ENCODE measurements at places on chromosomes 2 and 18. TPM values are rescaled to one million over a fixed set of nuclear protein-coding genes. Genes with fewer than 3 reads are reported as not detected.

The EMX1 gene
- not detected for total RNA-seq

The ALKAL2 gene
- total RNA-seq: 21.2 TPM

The SUCLG1 gene
- 44.7 TPM for total RNA-seq

The ATF2 gene
- 72.0 TPM for total RNA-seq

The RAB6C gene
- total RNA-seq: 0.36 TPM

The KCNG2 gene
- 1.1 TPM for total RNA-seq

The CXCR4 gene
- 18.1 TPM for total RNA-seq

- H3K4me3 ChIP-seq: no peak overlapping the region
- DNase-seq: no peak
- peaks cover 6% of the 10 kb centered on the region for H3K36me3 ChIP-seq
Measured at GRCh38 chr18:255171-255570, 12.7 kb downstream of the THOC1 start.

GRCh38 chr2:52844701-52845423, 922.7 kb upstream of the CHAC2 start:
- no peak for DNase-seq
- H3K27ac ChIP-seq: no peak overlapping the region
- no peaks in the 10 kb centered on the region for H3K27me3 ChIP-seq
- H3K4me1 ChIP-seq: no peaks in the 10 kb centered on the region
- no peak overlapping the region for H3K4me3 ChIP-seq
- no peaks in the 10 kb centered on the region for H3K36me3 ChIP-seq

DNA sequence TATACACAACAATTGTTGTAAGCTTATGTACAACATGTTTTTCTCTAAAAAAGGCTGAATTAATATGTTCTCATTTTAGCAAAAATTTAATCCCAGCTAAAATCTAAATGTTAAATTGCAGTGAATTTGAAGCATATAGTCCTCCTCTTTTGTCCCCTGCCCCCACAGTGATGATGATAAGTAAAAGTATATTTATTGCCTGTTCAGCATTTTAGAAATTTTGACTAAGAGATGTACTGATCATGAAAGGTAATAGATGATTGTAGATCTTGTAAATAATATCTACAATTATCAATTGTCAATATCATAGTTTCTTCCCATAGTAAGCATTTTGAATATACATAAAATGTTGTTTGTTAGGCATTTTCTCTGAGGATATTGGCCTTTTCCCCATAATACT, 113.9 kb downstream of the AGPS start:
- H3K27me3 ChIP-seq: no peaks in the 10 kb centered on the region
- no peak for DNase-seq
- H3K27ac ChIP-seq: no peak overlapping the region
- H3K4me1 ChIP-seq: no peaks in the 10 kb centered on the region
- H3K36me3 ChIP-seq: no peaks in the 10 kb centered on the region
- H3K4me3 ChIP-seq: no peak overlapping the region

DNA sequence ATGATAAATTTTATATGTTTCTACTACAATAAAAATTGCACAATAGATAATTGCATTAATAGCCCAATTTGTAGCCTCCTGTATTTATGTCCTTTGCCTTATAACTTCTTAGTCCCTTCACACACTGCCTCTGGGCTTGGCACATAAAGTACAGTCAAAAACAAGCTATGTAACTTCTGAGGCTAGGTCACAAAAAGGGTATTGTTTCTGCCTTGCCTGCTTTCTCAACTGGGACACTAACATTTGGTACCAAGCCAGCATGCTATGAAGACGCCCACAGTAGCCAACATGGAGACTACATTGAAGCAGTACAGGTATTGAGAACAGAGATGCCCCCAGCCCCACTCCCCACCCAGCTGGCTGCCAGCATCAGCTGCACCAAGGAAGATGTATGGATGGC, 5.4 kb upstream of the SLC3A1 start:
- no peaks in the 10 kb centered on the region for H3K4me1 ChIP-seq
- no peak for DNase-seq
- H3K27me3 ChIP-seq: no peaks in the 10 kb centered on the region

- no peaks in the 10 kb centered on the region for H3K36me3 ChIP-seq
- H3K27ac ChIP-seq: no peak overlapping the region
- no peak overlapping the region for H3K4me3 ChIP-seq
- no peaks in the 10 kb centered on the region for H3K4me1 ChIP-seq
Measured at GRCh38 chr2:118554616-118555015, 292.8 kb downstream of the EN1 start.

- no peaks in the 10 kb centered on the region for H3K4me1 ChIP-seq
- no peaks in the 10 kb centered on the region for H3K36me3 ChIP-seq
- H3K27me3 ChIP-seq: no peaks in the 10 kb centered on the region
Measured at GRCh38 chr2:8684540-8684877, 2.7 kb downstream of the ID2 start.

- no peak for DNase-seq
- no peaks in the 10 kb centered on the region for H3K36me3 ChIP-seq
- no peak overlapping the region for H3K4me3 ChIP-seq
Measured at GRCh38 chr2:159855557-159856061, 57.6 kb upstream of the CD302 start.

DNA sequence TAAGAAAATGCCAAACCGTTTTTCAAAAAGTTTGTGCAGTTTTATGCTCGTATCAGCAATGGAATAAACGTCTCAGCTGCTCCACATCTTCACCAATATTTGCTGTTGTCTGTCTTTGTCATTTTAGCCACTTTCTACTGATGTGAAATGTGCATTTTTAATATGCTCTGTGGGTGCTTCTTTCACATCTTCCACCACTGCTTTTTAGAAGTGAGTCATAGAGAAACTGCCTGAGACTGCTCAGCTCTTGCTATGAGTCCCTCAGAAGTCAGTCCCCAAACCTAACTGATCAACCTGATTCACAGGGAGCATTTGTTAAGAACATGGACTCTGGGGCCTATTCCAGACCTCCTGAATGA, 41.0 kb upstream of the EPC2 start:
- no peak overlapping the region for H3K4me3 ChIP-seq
- no peaks in the 10 kb centered on the region for H3K36me3 ChIP-seq
- no peak for DNase-seq
- H3K27ac ChIP-seq: no peak overlapping the region
- H3K4me1 ChIP-seq: no peaks in the 10 kb centered on the region

DNA sequence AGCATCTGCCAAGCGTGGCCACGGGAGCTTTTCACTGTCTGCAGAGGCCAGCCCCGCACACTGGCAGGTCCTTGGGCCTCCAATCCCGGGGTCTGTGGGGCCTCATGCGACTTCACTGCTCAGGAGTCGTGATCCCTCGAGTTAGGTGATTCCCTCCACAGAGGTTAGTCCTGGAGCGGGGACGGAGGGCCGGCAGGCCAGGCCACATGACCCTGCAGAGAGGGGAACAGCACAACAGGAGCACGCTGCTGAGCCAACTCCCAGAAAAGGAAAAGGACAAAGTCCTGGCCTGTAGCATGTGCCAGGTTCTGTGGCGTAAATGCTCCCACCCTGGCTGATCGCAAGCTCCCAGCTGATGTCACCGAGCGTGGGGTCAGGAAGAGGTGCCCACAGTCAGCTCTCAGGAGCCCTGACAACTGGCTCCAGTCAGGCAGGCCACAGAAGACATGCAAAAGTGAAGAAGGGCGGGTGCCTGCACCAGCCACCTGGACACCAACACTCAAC, 15.3 kb upstream of the PRLH start:
- no peaks in the 10 kb centered on the region for H3K27me3 ChIP-seq
- no peaks in the 10 kb centered on the region for H3K36me3 ChIP-seq
- no peak overlapping the region for H3K4me3 ChIP-seq
- no peak overlapping the region for H3K27ac ChIP-seq
- H3K4me1 ChIP-seq: no peaks in the 10 kb centered on the region

Measured in aorta (tissue), 5 donors.